Activated naive CD8-positive, alpha-beta T cell treated with anti-CD3 and anti-CD28 coated beads, Interleukin-2, amount 50 U/mL, for 16 hours (primary cell): ENCODE measurements at places on chromosomes 1 and 21.

GRCh38 chr1:64965366-64966157 is 787 bp downstream of the JAK1 start:
- DNase-seq: peak; percentile 39

- no peak for DNase-seq
These were observed 20.6 kb upstream of the MAGI3 start for GRCh38 chr1:113369699-113370098.

- DNase-seq: no peak
These were observed 94.0 kb downstream of the LACTBL1 start for GRCh38 chr1:22878626-22879025.

DNA sequence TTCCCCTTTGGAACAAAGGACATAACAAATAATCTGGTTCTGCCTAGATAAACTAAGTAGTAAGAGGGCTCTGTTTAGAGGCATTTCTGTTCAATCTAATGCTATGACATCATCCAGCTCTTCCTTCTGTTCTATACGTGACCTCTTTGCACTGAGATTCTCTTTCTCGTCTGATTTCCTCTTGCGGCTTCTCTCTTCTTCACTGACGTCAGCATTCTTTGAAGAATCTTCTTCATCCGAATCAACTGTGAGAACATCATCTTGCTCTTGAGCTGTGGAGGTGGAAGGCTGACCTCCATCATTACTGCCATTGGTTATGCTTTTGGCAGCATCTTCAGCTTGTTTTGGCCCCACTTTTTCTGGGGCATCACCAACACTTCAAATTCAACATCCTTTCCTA is 130.4 kb downstream of the HS2ST1 start:
- no peak for DNase-seq

- no peak for DNase-seq
These were observed 344.3 kb downstream of the MATN1 start for GRCh38 chr1:30378991-30379581.
